ENCODE measurements at places on chromosomes 11 and 22.

- DNase-seq: no peak
Observed at GRCh38 chr11:70368961-70369360, 29.4 kb upstream of the CTTN start.

DNA sequence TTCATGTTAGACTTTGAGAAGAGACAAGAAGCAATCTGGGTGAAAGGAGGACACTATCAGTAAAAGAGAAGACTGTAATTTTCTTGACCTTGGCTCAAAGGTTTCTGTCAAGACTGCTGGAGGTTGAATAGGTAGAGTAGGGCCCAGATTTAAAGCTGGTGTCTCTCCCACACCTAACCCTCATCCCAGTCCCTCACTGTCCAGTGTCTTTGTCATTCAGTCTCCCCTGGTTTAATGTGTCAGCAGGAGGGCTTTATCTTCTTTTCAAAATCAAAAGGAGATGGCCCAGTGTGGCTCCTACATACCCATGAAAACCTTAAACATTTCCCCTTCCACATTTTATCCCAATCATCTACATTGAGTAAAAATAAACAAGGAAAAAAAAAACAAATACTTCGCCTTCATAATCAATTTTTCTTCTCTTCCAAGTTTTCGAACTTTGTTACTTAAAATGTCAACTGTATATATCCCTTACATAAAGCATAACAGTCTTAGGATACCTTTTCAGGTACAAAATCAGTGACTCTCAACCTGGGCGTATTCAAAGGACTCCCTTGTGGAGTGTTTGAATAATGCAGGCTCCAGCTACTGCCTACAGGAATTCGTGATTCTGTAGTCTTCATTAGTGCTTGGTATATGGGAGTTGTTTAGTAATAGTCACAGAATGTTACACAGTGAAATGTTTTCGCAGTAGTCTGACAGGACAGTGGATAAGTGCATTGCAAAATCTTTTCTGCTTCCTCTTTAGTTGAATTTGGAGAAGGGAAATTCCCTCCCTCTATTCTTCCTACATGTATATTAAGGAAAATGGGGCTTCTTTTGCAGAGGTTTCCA, 87.2 kb downstream of the FAT3 start:
- no peak for DNase-seq

DNA sequence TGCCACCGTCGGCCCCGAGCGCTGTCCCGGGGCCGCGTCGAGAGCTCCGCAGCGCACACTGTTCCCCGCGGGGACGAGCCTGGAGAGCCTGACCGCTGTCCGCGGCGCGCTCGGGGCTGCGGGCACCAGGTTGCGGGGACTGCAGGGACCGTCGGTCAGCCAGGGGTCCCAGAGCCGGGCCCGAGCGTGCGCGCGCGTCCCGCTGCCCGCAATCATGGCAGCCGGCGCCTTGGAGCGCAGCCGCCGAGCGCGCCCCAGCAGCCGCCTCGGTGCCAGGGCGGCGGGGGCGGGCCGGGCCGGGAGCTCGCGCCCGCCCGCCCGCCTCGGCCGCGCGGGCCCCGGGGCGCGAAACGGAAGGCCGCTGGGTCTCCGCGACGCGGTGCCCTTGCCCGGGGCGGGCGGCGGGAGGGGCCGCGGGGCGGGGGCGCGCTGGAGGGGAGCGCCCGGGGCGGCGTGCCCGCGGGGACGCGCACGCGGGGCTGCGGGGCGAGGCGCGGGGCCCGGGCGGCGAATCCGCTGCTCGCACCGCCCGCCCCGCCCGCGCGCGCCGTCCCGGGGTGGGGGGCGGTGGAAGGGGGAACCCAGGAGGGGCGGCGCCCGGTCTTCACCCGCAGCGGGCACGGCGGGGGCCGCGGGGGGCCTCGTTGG, 79.4 kb upstream of the PPARA start:
- DNase-seq: no peak

DNA sequence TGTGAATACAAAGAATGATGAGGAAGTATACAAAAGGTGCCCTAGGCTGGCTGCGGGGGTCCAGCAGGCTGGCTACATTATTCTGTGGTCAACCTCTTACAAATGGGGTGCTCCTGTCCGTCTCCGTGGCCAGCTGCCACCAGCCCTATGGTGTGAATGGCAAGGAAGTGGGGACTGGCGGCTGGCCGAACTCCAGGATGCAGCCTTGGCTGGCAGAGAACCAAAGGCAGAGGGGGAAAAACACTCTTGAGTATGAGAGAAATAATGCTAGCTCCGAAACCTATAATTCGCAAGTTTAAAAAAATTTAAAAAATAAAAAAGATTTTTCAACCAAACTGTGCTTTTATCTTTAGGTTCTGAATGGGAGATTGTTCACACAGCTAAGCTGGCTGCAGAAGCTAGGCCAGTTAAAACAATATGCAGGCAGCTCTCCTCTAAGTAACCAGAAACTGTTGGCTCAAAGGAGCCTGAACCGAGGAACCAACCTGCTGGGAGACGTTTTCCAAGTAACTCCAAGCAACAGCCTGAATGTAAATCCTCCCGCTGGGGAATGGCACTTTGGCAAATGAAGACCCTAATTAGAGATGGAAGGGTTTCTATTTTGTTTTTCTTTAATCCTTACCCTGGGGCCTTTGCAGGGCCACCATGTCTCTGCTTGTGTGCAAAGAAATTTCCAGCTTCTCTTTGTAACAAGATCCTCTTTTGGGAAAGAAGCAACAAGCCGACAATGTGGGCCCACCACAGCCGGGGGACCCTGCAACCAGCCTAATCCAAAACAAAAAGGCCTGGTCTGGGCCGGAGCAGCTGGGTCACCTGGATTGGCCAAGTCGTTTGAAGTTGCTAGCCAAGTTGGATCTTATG, 50.2 kb downstream of the C22orf31 start:
- no peak for DNase-seq

GRCh38 chr11:117374316-117375055, 46.8 kb downstream of the CEP164 start:
- no peak for DNase-seq

GRCh38 chr11:99683933-99684332, 663.2 kb downstream of the CNTN5 start:
- DNase-seq: no peak

DNA sequence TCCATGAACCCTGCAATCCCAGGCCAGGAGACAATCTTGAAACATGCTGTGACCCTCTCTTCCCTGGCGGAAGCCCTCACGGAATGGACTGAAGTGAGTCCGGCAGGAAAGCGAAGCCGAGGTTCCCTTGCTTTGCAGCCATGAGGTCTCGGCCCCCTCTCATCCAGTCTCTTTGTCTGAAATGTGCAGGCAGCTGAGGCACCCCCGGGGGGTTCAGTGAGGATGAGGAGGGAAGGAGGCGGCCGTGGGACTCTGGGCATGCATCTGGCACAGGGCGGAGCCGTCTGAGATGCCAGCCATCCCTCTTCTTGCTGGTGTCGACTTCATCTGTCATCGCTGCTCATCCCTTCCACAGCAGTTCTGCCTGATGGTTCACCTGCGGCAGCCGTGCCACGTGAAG, 1485.7 kb downstream of the BRD1 start:
- DNase-seq: no peak

GRCh38 chr11:71324788-71325417, 72.5 kb upstream of the SHANK2 start:
- DNase-seq: no peak

All from GM12864 (cell line).